ENCODE measurements at places on chromosomes 2 and 18.

- no peak for DNase-seq
Measured at GRCh38 chr18:393574-393957, 106.9 kb downstream of the COLEC12 start.

DNA sequence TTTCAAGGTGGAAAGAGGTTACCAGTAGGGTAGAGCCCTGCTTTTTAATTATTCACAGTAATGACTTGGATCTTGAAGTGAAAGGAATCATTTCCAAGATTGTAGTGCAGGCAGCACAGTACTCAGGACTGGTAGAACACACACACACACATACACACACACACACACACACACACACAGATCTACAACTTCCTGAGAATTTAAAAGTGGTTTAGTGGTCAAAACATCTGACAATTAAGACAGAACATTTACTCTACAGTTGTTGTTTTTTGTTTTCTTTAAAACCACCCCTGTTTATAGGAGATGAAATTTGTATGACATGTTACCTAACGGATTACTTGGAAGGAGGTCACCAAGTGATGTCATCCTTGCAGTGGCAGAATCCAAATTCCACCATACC, 146.7 kb upstream of the VRK2 start:
- DNase-seq: no peak

DNA sequence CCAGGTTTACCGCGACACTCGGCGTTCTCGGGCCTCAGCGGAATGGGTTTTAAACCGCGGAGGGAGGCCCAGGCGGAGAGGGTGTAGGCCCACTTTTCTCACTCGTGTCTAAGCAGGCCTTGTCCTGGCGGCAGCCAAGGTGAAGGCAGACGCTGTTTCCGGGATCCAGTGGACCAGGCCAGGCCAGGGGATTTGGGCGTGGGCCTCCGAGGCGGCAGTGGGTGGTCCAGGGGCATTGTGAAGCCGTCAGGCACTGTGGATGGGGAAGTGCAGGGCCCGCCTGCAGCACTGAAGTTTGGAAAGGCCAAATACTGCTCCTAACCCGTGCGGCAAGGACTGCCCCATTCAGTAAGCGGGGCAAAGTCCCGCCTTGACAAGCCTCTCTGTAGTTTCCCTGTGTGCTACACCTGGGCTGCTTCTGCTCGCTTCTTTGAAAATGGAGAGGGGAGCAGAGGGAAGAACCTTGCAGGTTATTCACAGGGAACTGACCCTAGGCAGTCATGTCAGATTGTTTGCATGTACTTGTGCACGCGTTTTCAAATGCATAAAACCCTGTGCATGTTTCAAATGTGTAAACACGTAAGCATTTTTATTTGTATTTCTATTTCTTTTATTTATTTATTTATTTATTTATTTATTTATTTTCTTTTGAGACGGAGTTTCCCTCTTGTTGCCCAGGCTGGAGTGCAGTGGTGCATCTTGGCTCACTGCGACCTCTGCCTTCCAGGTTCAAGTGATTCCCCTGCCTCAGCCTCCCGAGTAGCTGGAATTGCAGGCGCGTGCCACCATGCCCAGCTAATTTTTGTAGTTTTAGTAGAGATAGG, 7.5 kb upstream of the DLX2 start:
- DNase-seq: no peak

- DNase-seq: no peak
Measured at GRCh38 chr2:95377216-95378123, 25.0 kb upstream of the FAHD2A start.

DNA sequence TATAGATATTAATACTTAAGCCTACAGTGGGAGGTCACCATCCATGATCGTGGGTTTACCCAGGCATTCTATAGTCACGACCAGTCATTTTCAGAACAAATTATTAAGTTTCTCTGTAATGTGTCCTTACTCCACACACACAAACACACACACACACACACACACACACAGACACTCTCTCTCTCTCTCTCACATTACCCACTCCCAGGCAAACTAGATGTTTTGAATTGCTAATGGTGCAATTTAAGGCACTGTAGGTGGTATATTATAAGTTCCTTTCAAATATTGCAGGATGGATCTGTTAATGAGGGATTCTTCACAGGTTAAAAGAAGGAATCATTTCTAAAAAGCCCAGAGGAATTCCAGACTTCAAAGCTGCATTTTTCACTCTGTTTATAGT, 657.8 kb downstream of the MBD2 start:
- DNase-seq: no peak

- DNase-seq: peak; percentile 40
Measured at GRCh38 chr2:56077359-56077915, 106.4 kb upstream of the CCDC85A start.

Measured in NCI-H2227 treated with DMSO at 0.1 percent for 48 hours (cell line).